Germinal center (tissue), 1 donor: ENCODE measurements at places on chromosomes 3 and 15.
A peak's percentile ranks its signal among the peaks of the same experiment; 100 is the strongest.

GRCh38 chr3:63116922-63117321, 161.2 kb upstream of the SYNPR start:
- DNase-seq = no peak

GRCh38 chr3:12470111-12470510, 14.2 kb upstream of the TSEN2 start:
- no peak for DNase-seq

DNA sequence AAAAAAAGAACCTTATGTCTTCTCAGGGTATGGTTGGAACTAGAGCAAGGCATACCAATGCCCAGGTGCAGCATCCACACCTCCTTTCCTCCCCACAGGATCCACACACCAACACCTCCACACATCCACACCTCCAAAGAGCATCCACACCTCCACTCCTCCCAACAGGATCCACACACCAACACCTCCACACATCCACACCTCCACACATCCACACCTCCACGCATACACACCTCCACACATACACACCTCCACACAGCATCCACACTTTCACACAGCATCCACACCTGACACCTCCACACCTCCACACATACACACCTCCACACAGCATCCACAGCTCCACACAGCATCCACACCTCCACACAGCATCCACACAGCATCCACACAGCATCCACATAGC, 5.3 kb downstream of the MESP1 start:
- DNase-seq = no peak

DNA sequence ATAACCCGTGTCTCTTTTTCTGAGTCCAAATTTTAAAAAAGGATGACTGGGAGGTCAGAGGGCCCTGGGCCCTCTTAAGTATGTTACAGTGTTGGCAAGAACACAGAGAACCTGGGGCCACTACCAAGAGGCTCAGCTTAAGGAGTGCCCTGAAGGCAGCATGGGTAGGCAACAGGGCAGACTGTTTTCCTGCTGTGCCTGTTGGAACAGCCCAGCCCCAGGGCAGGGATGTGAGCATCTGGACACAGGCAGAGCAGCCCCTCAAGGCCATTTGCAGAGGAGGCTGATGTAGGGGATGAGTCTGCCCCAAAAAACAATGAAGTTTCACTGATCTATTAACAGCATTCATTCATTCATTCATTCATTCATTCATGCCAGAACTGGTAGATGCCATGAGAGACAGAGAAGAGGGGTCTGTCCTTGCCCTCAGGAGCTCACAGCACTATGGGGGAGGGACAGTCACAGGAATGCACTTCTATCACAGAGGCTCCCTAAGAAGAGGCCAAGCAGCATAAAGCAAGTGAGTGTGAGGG, 2.2 kb upstream of the LTF start:
- DNase-seq = no peak

- no peak for DNase-seq
Observed at GRCh38 chr3:195162816-195163215, 108.1 kb downstream of the XXYLT1 start.

DNA sequence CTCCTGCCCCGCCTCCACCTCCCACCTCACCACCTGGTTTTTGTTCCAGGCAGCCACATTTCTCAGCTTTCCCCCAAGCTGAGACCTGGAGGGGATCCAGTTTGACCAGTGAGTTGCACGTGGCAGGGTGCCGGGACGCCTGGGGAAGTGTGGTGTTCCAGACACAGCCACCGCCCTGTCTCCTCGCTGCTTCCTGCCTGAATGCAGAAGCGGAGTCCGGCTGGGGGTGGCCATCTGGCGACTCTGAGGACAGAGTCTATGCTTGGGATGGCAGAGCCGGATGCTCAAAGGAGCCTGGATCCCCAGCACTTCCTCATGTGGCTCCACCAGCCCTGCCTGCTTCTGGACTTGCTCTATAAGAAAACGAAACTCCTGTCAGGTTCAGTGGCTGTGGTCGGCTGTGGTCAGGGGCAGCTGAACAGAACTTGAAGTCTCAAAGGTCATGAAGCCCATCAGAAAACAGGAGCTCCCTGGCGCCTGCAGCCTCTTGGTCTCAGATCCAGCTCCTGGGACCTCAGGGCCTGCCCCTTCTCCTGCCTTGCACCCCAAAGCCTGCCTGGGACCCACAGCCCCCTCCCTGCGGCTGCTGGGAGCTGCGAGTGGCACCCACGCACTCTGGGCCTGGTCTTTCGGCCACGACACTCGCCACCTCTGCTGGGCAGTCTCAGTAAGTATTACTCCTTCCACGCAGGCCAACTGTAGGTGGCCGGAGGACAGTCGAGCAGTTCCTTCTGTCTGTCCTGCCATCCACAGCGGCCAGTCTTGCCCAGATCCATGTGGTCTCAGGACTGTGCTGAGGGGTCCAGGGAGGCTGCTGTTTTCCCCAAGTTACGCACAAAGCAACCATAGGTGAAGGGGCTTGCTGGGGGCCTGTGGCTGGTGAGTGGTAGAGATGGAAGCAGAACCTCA, 112.8 kb upstream of the MEF2A start:
- peak; percentile 35 for DNase-seq

- DNase-seq = no peak
Observed at GRCh38 chr3:133274477-133274876, 125.4 kb upstream of the BFSP2 start.
